Activated CD4-positive, alpha-beta T cell treated with anti-CD3 and anti-CD28 coated beads, Interleukin-2, amount 50 U/mL, for 4 hours (primary cell): ENCODE measurements at places on chromosomes 1 and 21.

DNA sequence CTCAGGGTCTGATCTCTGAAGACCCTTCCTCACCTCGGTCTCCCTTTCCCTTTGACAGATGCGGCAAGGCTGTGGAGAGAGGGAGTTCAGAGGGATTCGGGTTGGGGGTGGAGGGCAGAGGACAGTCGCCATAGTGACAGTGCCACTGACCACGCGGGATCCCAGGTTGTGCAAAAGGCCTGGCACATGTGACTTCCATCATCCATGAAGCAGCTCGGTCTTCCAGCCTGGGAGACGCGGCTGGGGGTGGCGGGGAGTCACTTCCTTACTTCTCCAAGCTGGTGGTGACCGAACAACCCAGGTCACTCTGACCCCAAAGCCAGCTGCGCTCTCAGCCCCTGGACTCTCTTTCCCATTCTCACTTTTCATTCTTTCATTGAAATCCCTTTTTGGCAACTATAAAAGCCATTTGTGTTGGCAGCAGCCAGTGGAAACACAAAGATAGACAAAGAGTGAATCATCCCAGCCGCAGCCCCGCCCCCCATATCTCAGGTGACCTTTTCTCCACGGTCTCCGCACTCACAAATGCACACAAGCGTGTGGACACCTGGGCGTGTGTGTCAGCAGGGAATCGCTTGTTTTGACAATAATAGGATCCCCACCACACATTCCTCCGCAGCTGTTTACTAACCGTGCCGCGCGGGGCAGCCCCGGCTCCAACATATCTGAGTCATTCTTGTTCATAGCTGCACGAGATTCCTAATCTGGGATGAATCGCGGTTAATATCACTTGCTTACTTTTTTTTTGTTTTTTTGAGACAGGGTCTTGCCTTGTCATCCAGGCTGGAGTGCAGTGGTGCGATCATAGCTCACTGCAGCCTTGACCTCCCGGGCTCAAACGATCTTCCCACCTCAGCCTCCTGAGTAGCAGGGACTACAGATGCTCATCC, 68.3 kb downstream of the DHRS3 start:
- DNase-seq = peak; percentile 19

DNA sequence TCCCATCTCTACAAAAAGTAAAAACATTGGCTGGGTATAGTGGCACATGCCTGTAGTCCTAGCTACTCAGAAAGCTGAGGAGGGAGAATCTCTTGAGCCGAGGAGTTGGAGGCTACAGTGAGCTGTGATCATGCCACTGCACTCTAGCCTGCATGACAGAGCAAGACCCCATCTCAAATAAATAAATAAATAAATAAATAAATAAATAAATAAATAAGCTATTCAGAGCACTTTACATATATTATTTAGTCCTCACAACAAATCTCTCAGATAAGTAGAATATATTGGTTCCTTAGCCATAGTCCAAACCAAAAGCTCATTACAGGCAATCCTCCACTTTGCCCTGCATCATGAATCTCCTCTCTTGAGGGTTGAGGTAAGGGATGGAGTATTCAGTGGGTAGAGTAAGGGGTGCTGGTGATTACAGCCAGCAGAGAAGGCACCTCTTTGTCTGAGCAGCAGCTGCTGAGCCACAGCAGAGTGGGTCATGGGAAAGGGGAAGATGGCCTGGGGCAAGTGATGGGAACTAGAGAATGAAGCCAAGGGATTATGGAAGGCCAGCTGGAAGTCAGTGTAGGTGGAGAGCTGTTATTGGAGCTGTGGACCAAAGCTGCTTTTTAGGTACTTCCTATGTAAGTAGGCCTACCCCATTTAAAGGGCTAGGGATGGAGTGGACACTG, 115.5 kb upstream of the ZNF644 start:
- DNase-seq = no peak

DNA sequence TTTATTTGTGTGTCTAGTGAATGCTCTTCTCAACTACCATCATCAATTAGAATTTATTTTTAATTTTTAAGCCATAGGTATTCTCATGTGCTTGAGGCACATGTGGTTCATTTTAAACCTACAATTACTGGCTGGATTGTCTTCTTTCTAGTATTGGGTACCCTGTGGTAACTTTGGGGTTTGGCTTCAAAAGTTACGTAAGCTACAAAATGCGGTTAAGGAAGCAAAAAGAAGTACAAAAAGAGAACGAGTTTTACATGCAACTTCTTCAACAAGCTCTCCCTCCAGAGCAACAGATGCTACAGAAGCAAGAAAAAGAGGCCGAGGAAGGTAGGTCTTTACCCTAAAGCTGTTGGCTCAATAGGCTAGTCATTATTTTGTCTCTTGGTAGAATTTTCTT, 25.8 kb downstream of the MACO1 start:
- no peak for DNase-seq

DNA sequence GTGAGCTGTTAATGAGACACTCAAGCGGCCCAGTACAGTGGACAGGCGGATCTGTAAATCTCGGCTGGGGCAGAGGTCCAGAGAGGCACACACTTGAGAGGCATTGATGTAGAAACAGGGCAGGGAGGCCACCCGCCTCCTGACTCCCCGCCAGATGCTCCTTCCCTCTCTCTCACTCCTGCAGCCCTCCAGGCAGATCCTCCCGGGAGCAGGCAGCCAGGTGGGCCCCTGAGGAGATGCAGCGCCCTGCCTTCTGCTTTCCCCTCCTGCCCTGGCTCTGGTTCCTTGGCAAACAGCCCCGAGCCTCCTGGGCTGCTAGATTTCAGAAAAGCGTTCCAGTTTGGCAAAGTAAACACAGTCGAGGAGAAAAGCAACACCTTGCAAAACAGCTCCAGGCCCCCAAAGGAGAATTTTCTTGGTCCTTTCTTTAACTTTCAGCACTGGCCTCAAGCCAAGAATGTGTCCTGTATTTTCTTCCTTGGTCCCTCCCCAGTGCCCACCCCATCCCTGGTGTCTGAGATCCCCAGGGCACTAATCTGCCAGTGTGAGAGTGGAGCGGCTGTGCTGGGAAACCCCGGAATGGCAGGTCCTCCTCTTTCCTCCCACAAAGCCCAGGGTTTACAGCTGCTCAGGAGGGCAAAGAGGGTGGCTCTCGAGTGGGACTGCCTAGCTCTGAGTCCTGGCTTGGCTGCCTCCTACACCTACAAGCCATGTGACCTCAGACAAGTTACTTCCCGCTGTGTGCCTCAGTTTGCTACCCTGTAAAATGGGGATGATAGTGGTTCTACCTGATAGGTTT, 29.4 kb upstream of the IFNLR1 start:
- DNase-seq = no peak

DNA sequence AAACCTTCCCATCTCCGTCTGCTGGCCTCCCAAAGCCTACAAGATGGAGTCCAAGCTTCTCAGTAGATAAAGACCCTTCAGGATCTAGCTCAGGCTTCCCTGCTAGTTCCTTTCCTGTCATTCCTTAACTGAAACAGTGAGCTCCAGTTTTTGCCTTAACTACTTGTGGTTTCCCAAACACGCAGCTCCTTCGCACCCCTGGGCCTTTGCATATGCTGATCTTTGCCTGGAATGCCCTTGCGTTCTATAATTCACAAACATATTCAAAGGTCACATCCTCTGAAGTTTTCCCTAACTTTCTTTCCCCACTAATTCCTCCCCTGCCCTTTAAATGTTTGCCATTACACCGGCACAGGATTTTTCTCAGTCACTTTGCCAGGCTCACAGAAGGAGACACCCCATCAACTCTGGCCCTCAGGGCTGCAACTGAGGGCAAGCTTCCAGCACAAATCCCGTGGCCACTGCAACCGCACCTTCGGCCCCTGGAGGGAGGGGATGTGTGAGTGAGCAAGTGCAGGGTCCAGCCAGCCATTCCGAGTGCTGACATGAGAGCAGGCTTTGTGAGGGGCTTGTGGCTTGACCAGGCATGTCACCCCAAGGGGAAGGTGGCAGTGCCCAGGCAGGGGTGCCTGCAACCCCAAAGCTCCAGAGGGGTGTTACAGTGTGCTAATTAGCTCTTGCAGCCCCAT, 41.3 kb downstream of the RAB3B start:
- DNase-seq = no peak

GRCh38 chr1:76176000-76176399, 101.5 kb downstream of the ST6GALNAC3 start:
- no peak for DNase-seq

GRCh38 chr1:209434066-209434465, 149.4 kb upstream of the CAMK1G start:
- no peak for DNase-seq

DNA sequence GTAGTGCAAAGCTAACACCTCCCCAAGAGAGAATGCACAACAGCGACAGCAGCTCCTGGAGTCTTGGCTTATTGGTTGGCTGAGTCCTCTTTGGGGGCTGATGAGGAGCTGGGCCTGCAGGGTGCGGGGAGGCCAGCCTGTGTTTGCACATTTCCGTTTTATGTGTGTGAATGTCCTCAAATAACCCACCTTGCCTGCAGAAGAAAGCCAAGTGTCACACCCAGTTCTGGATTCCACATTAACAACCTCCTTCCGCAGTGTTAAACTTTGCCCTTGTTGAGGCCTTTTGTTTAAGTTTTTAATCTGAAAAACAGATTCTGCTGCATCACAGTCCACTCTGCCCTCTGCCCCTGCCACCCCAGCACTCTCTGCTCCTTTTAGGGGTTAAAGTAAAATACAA, 274.5 kb downstream of the TM2D1 start:
- DNase-seq = no peak

GRCh38 chr1:172298911-172299310, 121.6 kb upstream of the C1orf105 start:
- no peak for DNase-seq

GRCh38 chr1:175537571-175537970, 205.8 kb downstream of the TNR start:
- no peak for DNase-seq

DNA sequence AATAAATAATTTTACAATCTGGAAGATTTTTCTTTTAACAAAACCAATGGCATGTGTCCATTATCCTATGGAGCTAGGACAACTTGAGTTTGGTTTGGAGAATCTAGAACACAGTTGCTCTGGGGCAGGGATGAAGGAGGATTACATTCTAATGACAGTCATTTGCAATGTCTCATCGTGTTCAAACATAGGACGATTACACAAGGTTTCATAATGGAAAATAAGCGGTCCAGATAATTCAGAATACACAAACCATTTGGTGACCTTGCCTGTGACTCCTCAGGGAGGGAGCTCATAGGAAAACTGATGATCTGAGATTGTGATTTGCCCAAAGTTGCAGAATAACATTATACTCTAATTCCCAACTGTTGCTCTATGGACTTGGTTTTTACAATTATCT, 27.6 kb upstream of the RGL1 start:
- no peak for DNase-seq

GRCh38 chr1:11150326-11150725, 38.8 kb upstream of the ANGPTL7 start:
- no peak for DNase-seq

DNA sequence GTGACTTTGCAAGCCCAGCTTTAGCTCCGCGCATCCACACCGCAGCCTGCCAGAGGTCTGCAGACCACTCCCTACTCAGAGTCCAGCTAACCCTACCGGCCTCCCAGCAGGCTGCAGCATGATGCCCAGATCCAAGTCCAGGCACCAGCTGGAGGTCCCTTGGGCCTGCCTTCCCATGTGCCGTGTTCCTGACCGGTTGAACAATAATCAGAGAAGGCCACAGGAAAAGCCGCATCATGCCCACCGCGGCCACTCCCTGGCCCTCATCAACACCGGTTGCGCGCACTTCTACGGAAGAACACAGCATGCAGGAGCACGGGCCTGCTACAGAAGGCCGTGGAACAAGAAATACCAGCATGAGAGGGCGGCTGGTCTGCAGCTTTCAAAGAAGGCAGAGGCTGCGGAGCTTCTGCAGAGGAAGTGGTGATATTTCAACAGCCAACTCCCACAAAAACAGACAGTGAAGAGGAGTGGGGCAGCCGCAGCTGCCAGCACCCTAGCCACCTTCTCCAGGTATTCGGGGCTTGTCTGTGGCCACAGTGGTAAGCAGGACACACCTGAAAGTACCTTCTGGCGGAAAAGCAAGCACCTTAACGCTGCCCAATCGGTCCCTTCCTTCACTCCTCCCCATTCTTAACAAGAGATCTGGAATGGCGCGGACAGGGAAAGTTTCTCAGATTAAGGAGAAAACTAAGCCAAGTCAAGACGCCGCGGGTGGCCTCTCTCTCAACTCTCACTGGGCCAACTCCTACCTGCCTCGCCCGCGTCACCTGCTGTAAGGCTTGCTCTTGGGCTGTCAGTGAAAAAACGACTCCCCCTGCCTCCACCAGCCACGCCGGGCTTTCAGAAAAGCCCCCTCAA, 1.5 kb downstream of the PGBD5 start:
- no peak for DNase-seq

- DNase-seq = no peak
Measured at GRCh38 chr1:29322861-29323585, 86.7 kb downstream of the PTPRU start.

GRCh38 chr1:101652484-101652883, 344.2 kb downstream of the OLFM3 start:
- no peak for DNase-seq

- DNase-seq = no peak
Measured at GRCh38 chr1:50822035-50822776, 137.9 kb downstream of the FAF1 start.

DNA sequence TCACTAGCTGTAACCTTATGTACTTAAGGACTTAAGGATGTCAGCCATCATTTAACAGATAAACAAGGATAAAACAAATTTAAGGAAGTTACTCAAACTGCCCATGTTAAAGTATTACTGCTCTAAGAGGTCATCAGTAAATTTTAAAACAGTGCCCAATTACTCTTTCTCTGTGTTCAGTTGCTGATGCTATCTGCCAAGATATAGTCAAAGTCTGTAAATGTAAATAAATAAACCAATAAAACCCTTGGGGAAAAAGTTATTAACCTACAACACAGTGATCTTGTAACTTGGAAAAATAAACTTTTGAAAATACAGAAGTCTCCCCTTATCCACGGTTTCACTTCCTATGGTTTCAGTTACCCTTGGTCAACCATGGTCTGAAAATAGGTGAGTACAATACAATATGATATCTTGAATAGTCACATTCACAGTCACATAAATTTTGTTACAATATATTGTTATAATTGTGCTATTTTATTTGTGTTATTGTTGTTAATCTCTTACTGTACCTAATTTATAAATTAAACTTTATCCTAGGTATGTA, 501.8 kb downstream of the LMO4 start:
- DNase-seq = no peak

DNA sequence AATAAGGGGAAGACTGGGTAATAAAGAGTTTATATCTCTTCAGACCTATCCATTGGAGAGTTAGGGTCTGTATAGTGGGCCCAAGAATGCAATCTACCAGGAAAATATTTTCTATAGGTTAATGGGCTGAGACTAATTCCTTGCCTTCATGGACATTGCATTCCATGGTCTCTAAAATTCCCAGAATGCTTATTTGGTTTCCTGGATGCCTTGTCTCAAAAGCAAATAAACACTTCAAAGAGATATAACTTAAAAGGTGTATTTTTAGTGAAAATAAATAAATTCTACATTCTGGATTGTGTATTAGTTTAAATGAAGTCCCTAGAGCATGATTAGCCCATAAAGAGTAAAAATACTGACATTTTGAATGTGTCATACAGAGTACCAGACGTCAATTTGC, 550.1 kb upstream of the PKN2 start:
- no peak for DNase-seq

GRCh38 chr1:16275591-16275990, 38.6 kb upstream of the CPLANE2 start:
- no peak for DNase-seq
